ENCODE measurements at places on chromosomes 13 and 19.

GRCh38 chr13:78659450-78659730, 435 bp upstream of the OBI1 start:
- no peak for DNase-seq

GRCh38 chr13:69683921-69684686, 423.5 kb upstream of the ATXN8OS start:
- DNase-seq = no peak

DNA sequence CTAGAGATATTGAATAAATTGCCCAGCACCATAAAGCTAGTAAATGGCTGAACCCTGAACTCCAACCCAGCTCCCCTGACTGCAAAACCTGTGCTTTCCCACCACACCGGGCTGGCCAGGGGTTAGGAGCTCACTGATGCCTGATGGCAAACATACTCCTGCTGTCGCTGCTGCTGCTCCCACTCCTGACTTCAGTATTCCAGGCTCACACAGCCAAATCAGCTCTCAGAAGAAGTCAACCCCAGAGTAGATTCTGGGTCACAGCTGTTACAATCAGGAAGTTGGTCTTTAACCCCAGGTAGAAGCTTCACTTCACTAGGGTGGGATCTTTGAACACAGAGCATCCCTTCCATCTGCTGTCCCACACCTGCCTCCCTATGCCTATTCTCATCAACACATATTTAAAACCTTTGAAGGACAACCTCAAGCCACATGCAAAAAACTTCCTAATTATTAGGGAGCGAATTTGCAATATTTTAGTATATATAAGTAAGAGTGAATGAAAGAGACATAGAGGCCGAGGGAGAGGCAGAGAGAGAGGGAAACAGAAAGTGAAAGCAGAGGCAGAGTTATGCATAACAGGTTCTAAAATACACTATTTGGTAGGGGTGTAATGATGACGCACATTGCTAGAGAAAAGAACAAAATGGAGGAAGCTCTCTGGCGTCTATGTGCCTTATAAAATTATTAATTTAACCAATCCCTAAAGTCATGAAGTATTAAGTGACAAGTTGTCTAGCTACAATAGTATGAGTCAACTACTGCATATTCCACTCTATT, 99.4 kb upstream of the SERP2 start:
- DNase-seq = no peak

- DNase-seq = peak; percentile 85
Observed at GRCh38 chr13:48975856-48976575, at the start of gene FNDC3A. FNDC3A (plus strand) TSS chr13:48975912; CDS start chr13:49006191, 30,279 bp downstream.

DNA sequence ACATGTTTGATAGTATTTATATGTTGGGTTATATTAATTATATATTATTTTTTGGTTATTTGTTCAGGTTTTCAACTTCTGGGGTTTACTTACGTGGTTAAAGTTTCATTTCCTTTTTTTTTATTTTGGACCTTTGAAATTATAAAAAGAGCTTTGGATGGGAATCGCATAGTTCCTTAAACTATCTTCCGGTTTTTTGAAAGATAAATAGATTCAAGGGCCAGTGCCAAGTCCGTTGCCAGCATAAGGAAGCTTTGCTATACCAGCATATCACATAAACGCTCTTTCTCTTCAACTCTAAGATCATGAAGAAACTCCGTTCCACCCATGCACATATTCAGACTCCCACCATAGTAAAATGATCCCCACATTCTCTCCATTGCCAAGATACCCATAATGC, 7.4 kb upstream of the OXGR1 start:
- no peak for DNase-seq

DNA sequence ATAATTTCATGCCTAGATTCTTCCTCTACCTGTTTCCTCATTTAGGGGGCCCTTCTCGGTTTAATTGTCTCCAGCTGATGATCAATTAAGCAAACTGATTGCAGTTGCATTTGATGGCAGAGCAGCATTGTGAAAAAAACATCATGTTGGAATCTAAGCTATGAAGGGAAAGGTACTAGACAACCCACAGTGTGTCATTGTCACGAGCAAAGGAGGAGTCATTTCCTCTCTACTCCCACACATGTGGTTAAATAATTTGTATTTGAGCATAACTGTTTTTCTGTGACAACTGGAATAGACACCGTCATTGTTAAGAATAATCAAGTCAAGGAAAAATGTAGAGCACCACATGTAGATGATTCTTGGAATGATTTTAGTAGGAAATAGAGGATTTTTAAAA, 240.3 kb downstream of the DCT start:
- DNase-seq = no peak

GRCh38 chr13:94704377-94705080, 7.8 kb downstream of the SOX21 start:
- DNase-seq = no peak

- no peak for DNase-seq
Observed at GRCh38 chr13:111183087-111183645, 68.1 kb downstream of the ARHGEF7 start.

GRCh38 chr13:73722120-73722519, 412.1 kb downstream of the KLF12 start:
- DNase-seq = no peak

DNA sequence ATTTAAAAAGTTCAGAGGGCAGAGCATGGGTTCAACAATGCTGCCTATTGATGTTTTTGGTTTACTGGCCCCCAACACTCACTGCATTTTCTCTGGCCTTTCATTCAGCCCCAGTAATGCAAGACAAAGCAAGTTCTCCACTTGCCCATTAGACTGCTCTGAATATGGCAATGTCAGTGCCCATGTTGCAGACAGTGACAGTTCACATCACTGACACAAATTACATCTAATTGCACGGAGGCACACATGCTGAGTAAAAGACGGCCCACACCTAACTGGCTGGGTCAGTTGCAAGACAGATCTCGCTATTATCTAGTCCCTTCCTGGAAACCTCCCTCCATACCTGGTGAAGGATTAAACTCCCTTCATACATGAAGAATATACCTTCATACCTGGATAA, 54.0 kb downstream of the ENOX1 start:
- no peak for DNase-seq

- no peak for DNase-seq
Observed at GRCh38 chr13:80862456-80862855, 521.5 kb upstream of the SPRY2 start.

- no peak for DNase-seq
Observed at GRCh38 chr13:27933580-27934328, 14.0 kb downstream of the PDX1 start.

- DNase-seq = no peak
Observed at GRCh38 chr13:50670272-50670671, 173.2 kb downstream of the DLEU7 start.

DNA sequence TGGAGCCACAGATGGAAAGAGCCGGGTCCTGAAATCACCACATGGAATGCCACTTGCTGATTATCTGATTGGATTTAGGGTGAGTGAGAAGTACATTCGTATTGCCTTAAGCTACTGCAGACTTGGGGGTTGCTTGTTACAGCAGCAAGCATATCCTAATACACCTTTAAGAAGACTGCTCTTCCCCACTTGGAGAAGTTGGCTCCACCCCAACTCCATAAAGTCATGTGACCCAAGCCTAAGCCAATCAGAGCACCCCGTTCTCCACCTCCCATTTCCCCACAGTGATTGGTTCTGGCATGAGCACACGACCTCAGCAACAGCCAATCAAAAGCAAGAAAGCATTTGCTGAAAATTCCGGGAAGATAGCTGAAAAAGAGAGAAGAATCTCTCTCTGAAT, 23.1 kb downstream of the CACNA1A start:
- no peak for DNase-seq

GRCh38 chr13:24834902-24835510, 71.0 kb downstream of the RNF17 start:
- peak; percentile 8 for DNase-seq

- no peak for DNase-seq
Observed at GRCh38 chr13:65697843-65698242, 1532.3 kb downstream of the PCDH9 start.

DNA sequence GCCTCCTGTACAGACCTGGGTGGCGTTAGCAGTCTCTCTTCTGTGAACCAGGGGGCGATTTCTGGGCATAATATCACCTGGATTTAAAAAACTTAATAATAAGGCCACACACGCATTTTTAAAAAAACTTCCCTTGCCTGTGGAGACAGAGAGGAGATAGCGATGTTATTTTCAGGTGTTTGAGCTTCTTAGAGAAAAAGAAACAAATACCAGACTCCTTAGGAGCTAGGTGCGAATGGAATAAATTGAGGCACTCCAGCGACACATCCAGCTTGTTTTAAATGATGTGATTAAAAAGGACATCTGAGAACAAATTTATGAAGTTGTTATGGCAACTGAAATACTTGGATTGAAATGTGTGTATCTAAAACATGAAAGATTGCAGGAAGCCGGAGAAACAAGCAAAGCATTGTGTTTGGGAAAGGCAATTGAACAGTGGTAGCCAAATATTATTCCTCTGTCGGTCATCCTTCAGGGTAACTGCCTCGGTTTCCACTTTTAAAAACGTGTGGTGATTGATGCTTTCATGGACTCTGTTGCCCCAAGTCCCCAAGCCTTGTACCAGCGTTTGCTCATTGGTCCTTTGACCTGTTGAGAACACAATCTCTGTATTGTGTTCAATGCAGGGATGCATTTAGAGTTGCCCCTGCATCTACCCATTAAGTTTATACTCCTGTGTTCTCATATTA, 158.7 kb downstream of the TM9SF2 start:
- no peak for DNase-seq

- DNase-seq = no peak
Observed at GRCh38 chr13:109369353-109370052, 416.9 kb downstream of the IRS2 start.

- DNase-seq = no peak
Observed at GRCh38 chr13:38582133-38582532, 104.7 kb upstream of the FREM2 start.

GRCh38 chr19:49408816-49409440, 14.3 kb downstream of the PTH2 start:
- DNase-seq = no peak

DNA sequence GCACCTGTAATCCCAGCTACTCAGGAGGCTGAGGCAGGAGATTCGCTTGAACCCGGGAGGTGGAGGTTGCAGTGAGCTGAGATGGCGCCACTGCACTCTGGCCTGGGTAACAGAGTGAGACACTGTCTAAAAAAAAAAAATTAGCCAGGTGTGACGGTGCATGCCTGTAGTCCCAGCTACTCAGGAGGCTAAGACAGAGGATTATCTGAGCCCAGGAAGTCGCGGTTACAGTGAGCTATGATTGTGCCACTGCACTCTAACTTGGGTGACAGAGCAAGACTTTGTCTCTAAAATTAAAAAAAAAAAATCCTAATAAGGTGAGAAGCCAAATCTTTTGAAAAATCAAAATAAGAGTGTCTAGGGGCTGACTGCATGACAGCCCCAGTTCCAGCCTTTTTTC, 9.7 kb upstream of the CEBPA start:
- DNase-seq = no peak

DNA sequence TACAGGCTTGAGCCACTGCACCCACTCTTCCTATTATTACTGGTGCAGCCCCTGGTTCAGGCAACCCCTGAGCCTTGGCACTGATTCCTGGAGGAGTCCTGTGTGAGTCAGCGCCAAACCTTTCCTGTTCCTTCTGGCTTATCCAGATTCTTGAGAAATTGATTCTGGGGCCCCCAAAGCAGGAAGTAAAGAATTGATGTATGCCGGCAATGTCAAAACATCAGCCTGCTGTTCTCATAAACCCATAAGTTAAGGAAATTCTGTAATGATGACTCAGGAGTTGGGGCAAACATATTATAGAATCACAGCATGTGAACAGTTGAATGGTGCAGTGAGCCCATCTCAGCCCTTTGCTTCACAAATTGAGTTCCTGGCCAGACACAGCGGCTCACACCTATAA, 1.4 kb upstream of the OR7G3 start:
- no peak for DNase-seq

DNA sequence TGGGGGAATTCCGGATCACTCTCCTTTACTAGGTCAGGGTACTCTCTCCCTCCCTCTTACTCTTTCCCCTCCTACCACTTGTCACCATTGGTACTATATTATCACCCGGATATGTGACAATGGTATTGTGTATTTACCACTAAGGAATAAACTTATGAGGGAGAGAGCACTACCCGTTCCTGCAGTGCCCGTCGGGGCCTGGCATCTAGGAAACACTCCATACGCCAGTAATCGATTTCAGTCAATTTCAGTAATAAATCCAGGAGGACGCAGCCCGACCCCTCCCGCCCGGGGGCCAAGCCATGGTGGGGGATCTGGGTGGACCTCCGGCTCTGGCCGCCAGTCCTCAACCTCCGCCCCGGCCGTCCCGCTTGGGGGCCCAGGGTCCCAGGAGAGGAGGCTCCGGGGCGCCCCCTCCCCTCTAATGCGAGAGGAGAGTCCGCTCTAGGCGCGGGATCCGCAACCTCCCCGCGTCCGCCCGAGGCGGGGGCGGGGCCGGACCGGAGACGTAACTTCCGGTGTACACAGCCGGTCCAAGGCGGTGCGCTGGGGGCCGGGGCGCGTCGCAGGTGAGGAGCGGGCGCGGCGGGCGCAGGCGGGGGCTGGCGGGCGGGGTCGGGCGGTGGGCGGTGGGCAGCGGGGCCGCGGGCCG, at the start of gene GARRE1:
TSS of gene GARRE1 (plus strand) at position 509 of the 652 bp plus-strand sequence. CDS start 45,920 bp downstream, outside the sequence.
- peak; percentile 89 for DNase-seq

DNA sequence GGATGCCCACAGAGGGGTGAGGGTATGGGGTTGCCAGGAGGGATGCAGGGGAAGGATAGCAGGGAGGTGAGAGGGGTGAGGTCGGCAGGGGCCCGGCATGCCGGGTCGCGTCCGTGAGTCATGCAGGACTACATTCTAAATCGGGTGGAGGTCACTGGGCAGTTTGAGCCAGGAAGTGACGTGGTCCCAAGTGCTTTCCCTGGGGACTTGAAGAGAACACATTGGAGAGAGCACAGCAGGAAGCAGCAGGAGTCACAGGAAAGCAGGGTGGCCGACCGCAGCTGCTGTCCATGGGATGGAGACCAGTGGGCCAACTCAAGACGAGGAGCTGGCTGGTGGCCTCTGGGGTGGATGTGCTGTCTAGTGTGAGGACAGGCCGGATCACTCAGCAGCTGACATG, 92.0 kb upstream of the WASF3 start:
- no peak for DNase-seq

- no peak for DNase-seq
Observed at GRCh38 chr19:40893112-40893511, 11.1 kb upstream of the CYP2A7 start.

GRCh38 chr19:47626238-47626637, 17.3 kb downstream of the BICRA start:
- no peak for DNase-seq

- no peak for DNase-seq
Observed at GRCh38 chr19:7067716-7068115, 1.8 kb upstream of the ZNF557 start.

- DNase-seq = no peak
Observed at GRCh38 chr19:14906711-14907110, 20.8 kb upstream of the OR7A17 start.

Measured in thyroid gland (tissue), 4 donors.